ENCODE measurements at places on chromosomes 13 and 19.
A peak's percentile ranks its signal among the peaks of the same experiment; 100 is the strongest.

- DNase-seq, result no peak
These were observed 31.0 kb downstream of the PAK4 start for GRCh38 chr19:39156326-39157230.

DNA sequence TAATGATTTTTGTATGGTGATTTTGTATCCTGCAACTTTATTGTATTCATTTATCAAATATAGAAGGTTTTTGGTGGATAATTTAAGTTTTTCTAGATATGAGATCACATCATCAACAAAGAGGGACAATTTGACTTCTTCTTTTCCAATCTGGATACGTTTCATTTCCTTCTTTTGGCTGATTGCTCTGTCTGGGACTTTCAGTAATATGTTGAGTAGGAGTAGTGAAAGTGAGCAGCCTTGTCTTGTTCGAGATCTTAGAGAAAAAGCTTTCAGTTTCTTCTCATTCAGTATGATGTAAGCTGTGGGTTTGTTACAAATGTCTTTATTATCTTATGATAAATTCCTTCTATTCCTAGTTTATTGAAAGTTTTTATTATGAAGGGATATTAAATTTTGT lies 352.0 kb upstream of the DACH1 start:
- no peak for DNase-seq

DNA sequence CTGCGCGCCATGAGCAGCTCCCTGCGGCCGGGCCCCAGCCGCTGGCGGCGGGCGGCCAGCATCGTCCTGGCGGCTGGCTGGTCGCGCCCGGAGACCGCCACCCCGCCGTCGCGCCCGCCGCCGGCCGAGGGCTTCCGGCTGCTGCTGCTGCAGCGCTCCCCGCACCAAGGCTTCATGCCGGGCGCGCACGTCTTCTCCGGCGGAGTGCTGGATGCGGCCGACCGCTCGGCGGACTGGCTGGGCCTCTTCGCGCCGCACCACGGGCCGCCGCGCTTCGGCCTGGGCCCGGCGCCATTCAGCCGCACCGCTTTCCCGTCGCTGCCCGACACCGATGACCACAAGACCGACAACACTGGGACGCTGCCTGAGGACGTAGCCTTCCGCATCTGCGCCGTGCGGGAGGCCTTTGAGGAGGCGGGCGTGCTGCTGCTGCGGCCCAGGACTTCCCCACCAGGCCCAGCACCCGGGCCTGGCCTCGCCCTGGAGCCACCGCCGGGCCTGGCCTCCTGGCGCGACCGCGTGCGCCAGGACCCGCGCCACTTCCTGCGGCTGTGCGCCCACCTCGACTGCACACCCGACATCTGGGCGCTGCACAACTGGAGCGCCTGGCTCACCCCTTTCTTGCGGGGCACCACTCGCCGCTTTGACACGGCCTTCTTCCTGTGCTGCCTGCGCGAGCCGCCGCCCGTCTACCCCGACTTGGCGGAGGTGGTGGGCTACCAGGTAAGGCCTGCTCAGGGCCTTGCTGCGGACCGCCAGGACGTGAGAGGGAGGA lies 518 bp downstream of the NUDT19 start:
- peak; percentile 40 for DNase-seq

DNA sequence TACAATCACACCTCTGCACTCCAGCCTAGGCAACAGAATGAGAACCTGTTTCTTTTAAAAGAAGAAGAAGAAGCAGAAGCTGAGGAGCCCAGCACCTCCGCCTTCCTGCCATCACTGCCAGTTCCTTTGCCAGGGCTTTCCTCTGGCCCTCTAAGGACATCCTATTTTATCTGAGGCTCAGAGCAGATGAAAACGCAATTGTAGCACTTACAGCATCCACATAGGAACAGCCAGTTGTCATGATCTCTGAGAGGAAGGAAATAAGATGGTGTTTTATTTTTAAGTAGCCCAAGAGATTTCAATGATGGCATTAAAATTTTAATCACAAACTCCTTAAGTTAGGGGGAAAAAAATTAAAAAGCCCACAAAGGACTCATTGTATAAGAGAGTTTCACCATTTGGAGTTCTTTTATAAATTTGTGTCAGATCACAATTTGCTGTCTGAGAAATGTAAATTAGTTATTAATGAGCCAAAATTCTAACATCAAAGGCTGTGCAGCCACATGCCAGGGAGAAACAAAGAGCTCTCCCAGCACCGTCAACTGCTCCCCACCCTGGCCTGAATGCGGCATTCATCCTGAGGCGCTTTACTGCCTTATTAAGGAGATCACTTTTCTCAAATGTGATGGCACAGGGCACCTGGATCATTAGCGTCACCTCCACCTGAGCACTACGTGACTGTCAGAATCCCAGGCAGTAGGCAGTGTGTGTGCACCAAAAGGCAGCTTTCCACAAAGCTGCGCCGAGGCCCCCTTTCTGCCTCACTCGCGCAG lies 393.0 kb downstream of the FOXO1 start:
- no peak for DNase-seq

- no peak for DNase-seq
These were observed 49.1 kb downstream of the KCNC3 start for GRCh38 chr19:50280074-50280473.

DNA sequence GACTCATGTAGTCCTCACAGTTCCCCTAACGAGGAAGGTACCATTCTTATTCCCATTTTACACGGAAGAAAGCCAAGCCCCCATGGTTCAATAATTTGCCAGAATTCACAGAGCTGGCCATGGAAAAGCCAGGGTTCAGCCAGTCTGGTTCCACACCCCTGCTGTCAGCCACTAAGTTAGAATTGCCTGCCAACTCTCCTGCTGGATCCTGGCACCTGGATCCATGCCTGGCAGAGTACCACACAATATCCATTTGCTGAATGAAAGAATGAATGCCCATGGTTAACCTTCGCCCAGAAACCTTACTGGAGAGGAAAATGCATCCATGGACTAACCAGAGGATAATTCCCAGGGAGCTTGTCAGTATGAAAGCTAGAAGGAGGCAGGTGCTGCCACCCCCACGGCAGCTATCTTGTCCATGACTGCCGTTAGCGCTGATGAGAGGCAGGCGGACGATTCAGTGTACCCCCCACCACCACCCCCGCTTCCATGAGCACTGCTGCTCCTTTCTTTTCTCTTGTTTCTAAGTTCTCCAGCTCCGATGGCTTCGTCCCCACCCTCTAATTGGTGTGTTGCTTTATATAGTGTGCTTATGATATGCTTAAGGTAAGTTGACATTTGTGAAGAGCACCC lies 114.5 kb downstream of the SLC7A1 start:
- DNase-seq, result no peak

GRCh38 chr13:83332751-83333150 lies 549.5 kb downstream of the SLITRK1 start:
- no peak for DNase-seq

DNA sequence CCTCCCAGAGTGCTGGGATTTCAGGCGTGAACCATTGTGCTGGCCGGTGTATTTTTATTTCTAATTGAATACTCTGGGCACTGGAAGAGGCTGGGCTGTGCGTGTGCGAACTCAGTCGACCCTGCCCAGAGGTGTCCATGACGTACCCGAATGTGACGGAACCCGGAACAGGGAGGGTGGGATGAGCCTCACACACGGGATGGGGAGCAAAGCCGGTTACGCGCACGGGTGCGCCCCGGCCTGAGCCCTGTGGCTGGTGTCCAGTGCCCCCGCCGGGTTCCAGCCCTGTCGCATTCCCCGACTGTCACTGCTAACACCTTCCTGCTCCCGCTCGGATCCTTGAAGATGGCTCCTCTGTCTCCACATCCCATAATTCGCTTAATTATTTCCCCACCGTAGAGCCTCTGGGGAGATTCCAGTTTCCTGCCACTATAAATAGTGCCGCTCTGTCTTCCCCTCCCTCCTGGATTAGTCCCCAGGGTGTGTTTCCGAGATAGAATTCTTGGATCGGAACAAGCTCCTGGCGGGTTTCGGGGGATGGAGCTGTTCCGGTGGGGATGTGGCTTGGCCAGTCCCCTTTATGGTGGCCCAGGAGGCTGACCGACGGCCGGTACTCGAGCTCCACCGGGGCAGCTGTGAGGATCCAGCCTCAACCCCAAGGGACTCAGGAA lies 22.0 kb downstream of the SBNO2 start:
- DNase-seq, result no peak

- no peak for DNase-seq
These were observed 257.7 kb downstream of the SLITRK6 start for GRCh38 chr13:85541476-85541875.

DNA sequence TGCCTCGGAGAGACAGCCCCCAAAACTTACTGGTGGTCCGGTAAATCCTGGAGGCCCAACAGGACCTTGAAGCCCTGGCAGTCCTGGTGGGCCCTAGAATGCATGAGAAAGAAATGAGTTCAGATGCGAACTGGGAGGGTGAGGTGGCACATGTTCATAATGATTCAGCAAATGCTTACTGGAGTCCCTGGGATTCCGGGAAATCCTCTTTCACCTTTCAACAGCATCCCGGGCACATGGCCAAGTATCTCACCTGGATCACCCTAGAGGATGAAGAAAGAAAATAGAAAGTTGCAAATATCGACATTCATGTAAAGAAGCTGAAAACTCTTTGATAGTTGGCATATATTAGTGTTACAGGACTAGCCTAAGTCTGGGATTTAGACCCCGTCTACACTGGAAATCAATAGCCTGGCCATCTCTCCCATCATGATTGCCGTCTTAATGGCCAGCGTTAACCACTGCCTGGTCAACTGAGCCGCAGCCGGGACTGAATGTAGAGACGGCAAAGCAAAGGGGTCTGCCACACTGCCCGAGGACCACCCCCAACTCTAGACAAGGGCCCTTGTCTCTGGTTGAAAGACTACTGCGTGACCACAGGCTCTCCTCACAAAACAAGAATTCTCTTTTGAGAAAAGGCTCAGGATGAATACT lies 96.9 kb downstream of the COL4A1 start:
- DNase-seq, result no peak

DNA sequence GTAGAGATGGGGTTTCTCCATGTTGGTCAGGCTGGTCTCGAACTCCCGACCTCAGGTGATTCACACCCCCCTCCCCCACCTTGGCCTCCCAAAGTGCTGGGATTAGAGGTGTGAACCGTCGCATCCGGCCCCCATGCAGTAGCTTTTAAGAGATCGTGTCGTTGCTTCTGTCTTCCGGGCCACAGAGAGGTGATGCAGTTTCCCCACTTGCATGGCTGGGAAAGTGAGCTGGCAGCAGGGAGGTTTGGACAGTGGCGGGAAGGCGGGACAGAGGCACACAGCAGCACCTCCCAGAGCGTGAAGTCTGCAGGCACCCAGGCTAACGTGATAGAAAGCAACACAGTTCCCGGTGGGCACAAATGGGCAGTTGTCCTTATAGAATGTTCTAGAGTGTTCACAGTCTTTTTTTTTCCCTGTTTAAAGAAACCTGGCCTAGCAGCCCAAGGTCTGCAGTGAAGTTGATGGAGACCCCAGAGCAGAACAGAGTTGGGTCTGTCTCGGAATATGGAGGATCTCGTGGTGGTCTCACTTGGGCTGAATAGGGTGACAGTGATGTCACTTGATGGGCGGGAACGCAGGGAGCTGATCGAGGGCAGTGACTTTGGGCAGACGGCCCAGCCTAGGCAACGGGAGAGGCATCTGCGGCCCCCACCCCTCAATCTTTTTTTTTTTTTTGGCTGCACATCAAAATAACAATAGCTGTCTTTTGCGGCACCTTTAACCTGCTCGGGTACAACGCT lies 4.9 kb downstream of the UHRF1 start:
- DNase-seq, result peak; percentile 27

GRCh38 chr13:90773681-90774080 lies 573.8 kb upstream of the MIR17HG start:
- DNase-seq, result no peak

GRCh38 chr19:16463991-16464575 lies 7.7 kb downstream of the EPS15L1 start:
- no peak for DNase-seq

GRCh38 chr13:28128926-28129325 lies 9.4 kb upstream of the PAN3 start:
- DNase-seq, result no peak

DNA sequence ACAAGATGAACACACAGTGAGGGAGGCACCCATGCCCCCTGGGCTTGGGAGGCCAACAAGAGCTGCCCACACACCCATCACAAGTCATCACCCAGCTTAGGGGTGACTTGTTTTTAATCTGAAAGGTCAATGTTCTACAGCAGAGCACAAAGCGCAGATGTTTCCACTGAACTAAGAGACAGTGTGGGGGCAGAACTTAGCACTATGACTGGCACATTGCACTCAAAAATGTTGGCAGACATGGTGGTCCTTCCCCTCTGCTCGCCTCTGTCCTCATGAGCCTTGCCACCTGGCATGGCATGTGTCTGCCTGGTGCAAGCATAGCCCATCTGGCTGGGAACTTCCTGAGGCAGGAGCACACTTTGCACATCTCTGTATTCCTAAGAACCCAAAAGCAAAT lies 81.4 kb upstream of the ZNF98 start:
- DNase-seq, result no peak

DNA sequence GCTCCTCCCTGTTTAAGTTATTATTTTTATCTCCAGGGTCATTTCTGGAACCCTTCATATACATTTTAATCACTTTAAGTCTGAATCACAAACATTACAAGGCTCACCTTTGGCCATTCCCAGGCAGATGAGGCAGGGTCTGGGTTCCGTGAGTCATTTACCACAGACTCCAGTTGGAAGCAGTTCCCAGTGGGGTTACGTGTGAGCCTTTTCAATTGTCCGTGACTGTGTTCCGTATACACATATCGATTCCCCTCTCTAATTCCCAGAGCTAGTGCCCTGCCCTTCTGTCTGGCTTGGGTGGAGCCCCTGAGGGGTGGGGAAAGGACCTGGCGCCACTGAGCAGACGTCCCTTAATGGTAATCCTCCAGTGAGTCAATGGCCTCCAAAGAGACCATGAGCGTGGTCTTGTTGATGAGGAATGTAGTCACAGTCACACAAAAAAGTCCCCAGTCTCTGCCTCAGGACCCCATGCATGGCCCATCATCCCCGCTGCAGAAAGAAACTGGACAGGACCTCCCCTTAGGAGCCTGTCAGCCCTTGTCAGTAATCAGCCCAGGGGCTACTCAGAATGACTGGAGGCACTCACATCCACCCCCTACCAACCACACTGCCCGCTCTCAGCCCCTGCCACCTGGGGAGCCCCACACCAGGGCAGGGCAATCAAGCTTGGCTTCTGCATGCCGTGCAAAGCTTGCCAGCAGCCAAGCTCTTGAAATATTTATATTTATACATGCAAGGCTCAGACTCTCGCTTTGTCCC lies 144.4 kb downstream of the ZIC5 start:
- no peak for DNase-seq

GRCh38 chr19:12841094-12841493 lies 2.8 kb downstream of the MAST1 start:
- DNase-seq, result no peak

Measured in effector memory CD8-positive, alpha-beta T cell (primary cell).